ENCODE measurements at places on chromosomes 12 and 14.

GRCh38 chr12:26255893-26256645 lies 60.7 kb downstream of the SSPN start:
- DNase-seq, result no peak

DNA sequence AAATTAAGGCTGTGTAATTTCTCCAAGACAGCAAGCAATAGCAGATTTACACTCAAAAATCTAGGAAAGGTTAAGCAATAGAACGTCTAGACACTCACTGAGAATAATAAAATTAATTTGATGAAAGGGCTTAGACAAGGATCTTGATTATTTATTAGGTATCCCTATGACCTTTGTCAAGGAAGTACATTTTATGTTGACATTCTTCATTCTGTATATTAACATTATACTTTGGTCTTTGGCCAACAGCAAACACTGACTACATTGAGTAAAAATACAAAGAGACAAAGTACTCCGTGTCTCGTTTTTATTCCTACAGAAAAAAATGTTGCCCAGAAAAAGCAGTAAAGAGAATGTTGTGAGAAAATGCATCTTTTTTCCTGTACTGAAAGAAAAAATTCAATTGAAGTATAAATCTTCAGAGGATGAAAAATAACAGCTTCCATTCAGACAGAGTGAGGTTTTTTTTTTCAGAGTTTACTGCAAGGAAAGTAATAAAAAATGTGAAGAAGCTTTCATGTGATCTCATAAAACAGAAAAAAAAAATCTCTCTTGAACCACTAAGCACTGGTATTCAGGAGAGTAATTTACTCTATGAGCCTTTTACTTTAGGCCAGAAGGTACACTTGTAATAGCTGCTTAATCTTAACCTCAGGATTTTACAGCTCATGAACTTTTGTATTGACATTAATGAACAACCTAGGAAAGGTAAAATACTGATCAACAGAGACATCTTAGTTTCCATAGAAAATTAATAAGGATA lies 605.0 kb downstream of the FSCB start:
- no peak for DNase-seq

DNA sequence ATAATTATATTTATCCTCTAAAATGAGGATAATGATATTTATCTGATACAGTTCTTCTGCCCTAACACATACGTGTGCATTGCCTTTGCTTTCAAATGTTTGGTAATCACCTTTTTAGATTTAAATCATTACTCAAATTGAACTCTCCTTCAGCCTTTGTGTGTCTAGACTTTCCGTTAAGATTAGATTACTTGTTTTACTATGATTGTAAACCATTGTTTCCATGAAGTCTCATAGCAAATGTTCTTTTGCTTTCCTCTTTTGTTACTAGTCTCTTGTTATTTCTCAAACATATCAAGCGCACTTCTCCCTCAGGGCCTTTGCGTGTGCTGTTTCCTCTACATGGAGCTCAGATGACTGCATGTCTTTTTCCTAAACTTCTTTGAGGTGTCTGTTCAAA lies 63.7 kb downstream of the ETV6 start:
- no peak for DNase-seq

DNA sequence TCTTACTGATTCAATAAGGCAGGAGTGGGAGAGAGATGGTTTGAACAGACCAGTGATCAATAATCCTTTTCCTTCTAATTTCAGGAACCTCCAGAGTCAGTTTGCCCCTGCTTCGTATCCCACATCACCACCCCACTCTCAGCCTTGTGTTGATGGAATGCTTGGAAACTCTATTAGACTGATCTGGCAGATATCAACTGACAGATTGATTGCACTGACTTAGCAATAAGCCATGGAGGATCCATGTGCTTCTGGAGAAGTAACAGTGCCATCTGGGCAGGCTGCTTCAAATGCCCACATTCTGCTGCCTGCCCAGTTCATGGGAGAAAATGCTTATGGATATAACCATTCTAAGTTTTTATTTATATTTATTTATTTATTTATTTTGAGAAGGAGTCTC lies 218.0 kb downstream of the SLC2A13 start:
- DNase-seq, result no peak

GRCh38 chr14:71711619-71712018 lies 220.6 kb upstream of the RGS6 start:
- no peak for DNase-seq

GRCh38 chr14:24106672-24107271 lies 7.8 kb upstream of the DCAF11 start:
- no peak for DNase-seq

GRCh38 chr12:89311703-89312293 lies 40.5 kb downstream of the DUSP6 start:
- no peak for DNase-seq

GRCh38 chr14:72495668-72496067 lies 398.2 kb downstream of the DPF3 start:
- DNase-seq, result no peak

- no peak for DNase-seq
Measured at GRCh38 chr12:70418101-70418500, 52.0 kb downstream of the KCNMB4 start.

GRCh38 chr12:20272161-20272560 lies 96.2 kb upstream of the PDE3A start:
- no peak for DNase-seq

DNA sequence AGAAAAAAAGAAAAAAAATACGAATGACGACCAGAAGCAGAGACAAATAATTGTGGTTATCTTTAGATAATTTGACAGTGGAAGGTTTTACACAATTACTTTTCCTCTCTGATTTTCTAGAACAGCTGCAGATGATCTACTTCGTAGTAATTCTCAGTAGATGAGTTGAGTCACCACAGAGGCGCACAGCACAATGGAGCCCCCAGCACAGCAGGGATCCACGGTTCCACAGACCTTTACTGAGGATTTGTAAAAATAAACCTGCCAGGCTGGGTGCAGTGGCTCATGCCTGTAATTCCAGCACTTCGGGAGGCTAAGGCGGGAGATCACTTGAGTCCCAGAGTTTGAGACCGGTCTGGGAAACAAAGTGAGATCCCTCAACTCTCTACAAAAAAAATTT lies 29.3 kb downstream of the AMN start:
- no peak for DNase-seq

- no peak for DNase-seq
Measured at GRCh38 chr12:22880807-22881206, 255.8 kb downstream of the ETNK1 start.

- DNase-seq, result no peak
Measured at GRCh38 chr12:5201554-5202218, 158.0 kb downstream of the KCNA5 start.

- DNase-seq, result no peak
Measured at GRCh38 chr12:132053338-132054330, 90.5 kb downstream of the DDX51 start.

All from stimulated activated CD8-positive, alpha-beta memory T cell treated with anti-CD3 and anti-CD28 coated beads, Interleukin-12 subunit alpha, Interleukin-12 subunit beta, amount 100 ng/mL, for 1 hour (primary cell).